ENCODE measurements at places on chromosomes 3 and 15.
A peak's percentile ranks its signal among the peaks of the same experiment; 100 is the strongest.

- DNase-seq: no peak
Observed at GRCh38 chr3:160883373-160883772, 127.3 kb downstream of the PPM1L start.

GRCh38 chr3:194257151-194257621, 93.9 kb downstream of the CPN2 start:
- no peak for DNase-seq

- peak; percentile 87 for DNase-seq
Observed at GRCh38 chr3:14329116-14329830, 73.1 kb upstream of the SLC6A6 start.

- no peak for DNase-seq
Observed at GRCh38 chr15:57782731-57783130, 76.2 kb downstream of the POLR2M start.

DNA sequence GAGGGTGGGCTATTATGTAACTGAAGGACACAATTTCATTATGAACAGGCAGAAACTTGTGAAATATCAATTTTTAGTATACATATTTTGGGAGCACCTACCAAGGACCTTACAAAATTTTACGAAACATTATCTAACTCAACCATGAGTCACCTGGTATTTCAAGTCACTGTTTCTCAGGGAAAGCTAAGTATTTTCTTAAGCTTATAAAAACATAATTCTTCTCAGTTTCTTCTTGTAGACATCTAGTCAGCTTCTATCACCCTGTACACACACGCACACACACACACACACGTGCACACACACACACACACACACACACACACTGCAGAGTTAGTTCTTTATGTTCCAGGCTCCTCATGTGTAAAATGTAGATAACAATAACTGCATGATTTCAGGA, 658.3 kb downstream of the TUSC7 start:
- no peak for DNase-seq

- DNase-seq: no peak
Observed at GRCh38 chr3:66101901-66102300, 63.2 kb upstream of the MAGI1 start.

- no peak for DNase-seq
Observed at GRCh38 chr3:62586356-62586755, 213.0 kb upstream of the FEZF2 start.

DNA sequence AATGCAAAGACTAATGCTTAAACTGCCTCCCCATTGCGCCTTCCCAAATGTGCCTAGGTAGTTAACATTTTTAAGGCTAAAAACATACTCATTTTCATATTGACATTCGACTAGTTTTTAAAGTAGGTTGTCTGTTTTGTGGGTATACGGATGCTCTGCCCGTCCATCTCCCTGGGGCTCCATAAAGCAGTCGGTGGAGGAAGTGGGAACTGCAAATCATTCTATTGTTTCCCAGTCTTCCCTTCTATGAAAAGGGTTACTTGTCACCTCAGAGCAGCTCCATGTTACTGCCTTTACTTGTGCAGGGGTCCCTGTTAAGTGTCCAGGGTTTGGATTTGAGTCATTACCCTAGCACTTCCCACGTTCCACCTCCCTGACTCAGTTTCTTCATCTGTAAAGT, 10.9 kb downstream of the CHCHD6 start:
- DNase-seq: no peak

- no peak for DNase-seq
Observed at GRCh38 chr3:119669906-119670570, 7.2 kb downstream of the COX17 start.

GRCh38 chr3:51703068-51703760, 3.7 kb upstream of the GRM2 start:
- DNase-seq: peak; percentile 26

GRCh38 chr3:52330194-52330805, 14.2 kb downstream of the DNAH1 start:
- DNase-seq: no peak

DNA sequence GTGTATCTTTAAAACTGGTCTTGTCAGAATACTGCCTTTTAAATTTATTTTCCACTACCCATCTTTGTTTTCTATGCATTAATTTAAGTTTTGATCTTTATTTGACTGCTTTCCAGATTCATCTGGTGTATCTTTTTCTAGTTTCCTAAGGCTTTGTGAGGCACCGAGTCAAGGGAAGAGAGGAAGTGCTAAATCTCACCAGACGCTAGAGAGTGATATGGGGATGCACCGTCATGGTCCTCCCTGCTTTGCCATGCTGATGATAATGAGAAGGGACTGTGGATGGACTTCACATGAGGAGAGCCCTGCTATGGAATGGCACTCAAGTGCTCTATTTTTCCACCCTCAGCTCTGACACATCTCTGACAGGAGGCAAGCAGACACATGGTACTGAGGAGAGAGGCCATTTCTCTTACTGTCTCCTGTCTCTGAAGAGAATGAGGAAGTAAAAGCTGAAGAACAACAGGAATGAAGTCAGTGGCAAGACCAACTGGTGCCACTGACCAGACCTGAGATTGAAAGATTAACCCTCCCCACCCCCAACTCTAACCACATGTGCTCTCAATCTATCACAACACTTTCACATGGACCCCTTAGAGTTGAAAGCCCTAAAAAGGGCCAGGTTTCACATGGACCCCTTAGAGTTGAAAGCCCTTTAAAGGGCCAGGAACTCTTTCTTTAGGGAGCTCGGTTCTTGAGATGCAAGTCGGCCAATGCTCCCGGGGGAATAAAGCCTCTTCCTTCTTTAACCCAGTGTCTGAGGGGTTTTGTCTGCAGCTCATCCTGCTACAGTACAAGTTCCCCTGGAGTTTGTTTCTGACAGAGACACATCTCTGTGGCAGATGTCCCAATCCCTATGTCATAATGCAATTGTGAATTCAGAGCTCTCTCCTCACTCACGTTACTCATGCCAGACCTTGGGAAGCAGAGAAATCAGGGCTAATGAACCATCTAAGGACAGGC, at the start of gene IQCF2:
Gene IQCF2 (plus strand): TSS at position 913 of the 963 bp plus-strand sequence. CDS start 52 bp downstream, outside the sequence.
- no peak for DNase-seq

GRCh38 chr3:159159546-159159945, 357.7 kb downstream of the MFSD1 start:
- DNase-seq: no peak

DNA sequence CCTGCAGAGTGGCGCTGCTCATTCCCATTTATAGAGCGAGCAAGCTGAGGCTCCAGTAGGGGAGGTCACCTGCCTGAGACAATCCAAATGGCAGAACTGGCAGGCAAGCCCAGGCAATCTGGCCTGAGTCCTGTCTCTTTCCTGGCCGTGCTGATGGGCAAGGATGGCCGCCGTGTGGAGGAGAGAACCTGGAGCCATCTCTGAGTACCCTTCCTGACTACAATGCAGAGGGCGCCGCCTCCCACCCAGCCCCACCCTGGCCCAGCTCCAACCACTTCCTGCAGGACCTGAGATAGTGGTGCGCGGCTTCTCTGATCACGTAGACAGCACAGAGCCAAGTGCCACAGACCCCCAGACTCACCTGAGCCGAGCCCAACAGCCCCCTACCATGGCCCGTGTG, 7.0 kb downstream of the TLR9 start:
- DNase-seq: no peak

- DNase-seq: no peak
Observed at GRCh38 chr15:61014698-61015097, 214.4 kb downstream of the RORA start.

DNA sequence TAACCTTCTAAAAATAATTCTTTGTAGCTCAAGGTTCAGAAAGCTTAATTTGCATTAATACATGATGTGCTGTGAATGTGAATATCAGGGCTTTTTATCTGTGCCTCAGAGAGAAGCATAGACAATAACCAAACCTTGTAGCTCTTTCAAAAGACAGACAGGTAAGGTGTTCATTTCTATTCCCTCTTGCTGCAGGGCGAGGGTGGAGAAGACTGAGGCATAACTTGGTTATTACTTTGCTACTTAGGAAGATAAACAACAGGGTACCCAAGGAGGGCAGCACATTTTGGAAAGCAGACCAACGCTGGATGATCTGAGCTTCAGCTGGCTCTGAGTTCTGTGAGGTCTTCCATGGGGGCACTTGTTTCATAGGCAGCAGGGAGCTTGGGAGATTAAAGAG, 408.6 kb upstream of the RARB start:
- no peak for DNase-seq

GRCh38 chr3:115792206-115792955, 169.1 kb downstream of the GAP43 start:
- no peak for DNase-seq

DNA sequence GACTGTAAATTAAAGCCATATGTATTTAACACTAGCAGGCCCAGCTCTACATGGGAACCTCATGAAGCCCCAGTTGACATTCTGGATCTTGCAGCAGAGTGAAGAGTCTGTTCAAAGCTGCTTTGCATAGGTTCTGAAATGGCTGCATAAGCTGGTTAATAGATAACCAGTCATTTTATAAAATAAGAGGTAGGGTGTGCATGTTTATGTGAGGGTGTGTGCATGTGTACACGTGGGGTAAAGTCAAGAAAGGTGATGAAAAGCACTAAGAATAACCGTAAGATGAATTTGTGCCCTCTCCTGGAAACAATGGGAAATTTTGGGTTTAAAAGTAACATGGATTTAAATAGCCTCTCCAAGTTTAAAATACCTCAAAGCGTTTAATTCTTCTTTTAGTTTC, 33.0 kb downstream of the PAQR9 start:
- no peak for DNase-seq

DNA sequence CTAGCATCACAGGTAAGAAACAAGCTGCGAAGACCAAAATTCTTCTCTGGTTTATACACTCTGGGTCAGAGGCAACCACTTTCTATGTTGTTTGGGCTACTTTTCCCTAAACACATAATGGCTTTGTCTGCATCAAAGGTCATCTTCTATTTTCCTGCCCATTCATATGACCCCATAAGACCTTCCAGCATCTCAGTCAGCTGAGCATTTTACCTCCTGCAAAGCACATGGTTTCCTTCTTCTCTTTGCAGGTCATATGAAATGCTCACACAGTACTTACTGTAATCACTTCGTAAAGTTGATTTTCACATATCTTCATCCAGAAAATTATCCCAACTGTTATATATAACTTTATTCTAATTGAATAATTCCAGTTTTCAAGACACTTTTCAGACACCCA, 34.8 kb downstream of the LIPC start:
- DNase-seq: no peak

DNA sequence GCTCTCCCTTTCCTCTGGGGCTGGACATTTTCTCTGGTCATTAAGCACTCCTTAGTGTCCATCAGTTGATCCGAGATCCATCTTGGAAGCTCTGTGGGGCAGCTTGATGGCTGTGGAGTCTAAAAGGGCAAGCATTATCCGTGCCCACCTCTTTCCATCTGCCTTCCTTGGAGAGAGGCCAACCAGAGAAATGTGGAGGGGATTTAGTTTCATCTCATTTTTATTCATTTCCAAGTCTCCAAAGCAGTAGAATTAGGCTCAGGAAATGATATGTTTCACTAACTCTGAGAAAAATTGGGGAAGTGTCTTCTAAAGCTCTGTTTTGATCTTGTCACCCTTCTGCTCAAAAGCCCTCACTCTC, 95.9 kb upstream of the KLHL25 start:
- DNase-seq: no peak

DNA sequence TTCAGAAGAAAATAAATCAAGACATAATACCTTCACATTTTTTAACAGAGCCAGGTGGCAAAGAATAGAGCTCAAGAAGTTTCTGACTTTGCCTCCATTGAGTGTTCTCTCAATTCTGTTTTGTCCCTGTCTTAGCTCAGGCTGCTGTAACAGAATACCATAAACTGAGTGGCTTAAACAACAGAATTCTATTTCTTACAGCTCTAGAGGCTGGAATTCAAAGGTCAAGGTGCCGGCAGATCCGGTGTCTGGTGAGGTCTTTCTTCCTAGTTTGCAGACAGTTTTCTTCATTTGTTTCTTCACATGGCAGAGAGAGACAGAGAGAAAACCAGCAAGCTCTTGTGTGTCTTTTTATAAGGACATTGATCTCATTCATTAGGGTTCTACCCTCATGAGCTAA, 25.6 kb downstream of the IQCH start:
- no peak for DNase-seq

DNA sequence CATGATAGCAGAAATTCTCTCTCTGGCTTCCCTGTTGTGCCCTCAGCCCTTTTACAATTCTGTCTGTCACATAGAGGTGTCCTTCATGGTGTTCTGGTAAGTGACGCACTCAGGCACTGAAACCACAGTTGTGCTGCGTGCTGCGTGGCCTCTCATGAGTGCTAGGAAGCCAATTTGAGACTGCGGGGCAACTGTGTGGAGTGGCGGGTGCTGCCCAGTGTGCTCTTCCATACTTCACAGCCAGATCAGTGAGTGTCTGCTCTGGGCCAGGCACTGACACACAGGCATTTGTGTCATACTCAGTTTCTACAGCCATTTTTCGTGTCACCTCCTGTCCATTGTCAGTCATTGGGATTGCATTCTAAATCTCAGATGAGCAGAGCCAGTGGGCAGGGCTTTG, 133.1 kb upstream of the PLXNA1 start:
- no peak for DNase-seq

DNA sequence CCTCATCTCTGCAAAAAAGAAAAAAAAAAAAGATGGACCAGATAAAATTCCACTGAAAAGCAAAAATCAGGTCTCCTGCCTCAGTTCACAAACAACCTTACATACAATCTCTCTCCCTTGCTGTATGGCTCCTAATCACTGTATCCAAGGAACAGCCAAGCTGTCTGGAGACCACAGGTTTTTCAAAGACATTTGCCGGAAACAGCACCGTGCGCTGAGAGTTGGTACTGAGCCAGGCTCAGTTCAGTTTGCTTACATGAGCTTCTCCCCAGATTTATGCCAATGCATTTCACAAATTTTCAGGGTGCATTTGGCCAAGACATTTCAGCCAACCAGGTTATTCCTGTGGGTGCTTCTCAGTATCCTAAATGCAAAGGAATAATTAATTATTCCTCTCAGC, 4.1 kb downstream of the ACP3 start:
- DNase-seq: no peak

GRCh38 chr3:146300768-146301167, 49.9 kb upstream of the PLSCR4 start:
- no peak for DNase-seq

- DNase-seq: no peak
Observed at GRCh38 chr15:96958721-96959120, 628.2 kb downstream of the NR2F2 start.

- DNase-seq: no peak
Observed at GRCh38 chr15:60118626-60119025, 114.5 kb downstream of the FOXB1 start.

- peak; percentile 2 for DNase-seq
Observed at GRCh38 chr15:60840306-60840702, 361.4 kb upstream of the ICE2 start.

DNA sequence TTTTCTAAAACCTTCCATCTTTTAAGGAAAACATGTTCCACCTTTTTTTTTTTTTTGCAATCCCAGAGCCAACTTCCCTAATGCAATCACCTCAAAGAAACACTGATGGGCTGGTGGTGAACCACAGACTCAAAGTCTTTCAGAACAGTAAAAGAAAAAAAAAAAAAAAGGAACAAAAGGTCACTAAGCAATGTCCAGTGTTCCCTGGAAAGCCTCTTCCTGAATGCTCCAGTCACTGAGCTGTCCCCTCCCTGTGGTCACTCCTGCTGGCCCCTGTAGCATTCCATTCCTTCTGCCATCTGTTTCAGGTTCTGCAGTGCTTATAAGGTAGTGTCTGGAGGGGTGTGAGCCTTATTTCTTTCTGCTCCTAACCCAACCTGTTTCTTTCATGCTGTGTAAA, 53.3 kb downstream of the AAGAB start:
- DNase-seq: no peak

All from NCI-H2029 (cell line).